Gastroesophageal sphincter (tissue), 4 donors: ENCODE measurements at places on chromosomes 12 and 14. TPM values are rescaled to one million over a fixed set of nuclear protein-coding genes. Genes with fewer than 3 reads are reported as not detected.

DNA sequence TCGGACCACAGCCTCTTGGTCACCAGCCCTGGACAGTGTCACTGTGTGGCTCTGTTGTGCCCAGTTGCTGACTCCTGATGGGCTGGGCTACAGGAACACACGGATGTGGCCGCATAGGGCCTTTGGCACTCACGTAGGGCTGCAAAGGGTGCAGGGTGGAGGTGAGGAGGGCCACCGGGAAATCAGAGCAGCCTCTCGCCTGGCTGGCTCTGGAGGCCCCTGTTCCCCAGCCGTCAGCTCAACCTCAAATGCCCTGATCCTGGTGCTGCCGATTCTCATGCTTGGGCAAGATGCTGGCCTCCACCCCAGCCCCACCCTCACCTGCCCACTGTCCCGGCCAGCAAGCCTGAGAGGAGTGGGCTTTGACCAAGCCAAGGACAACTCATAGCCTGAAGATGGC, 59.0 kb downstream of the SLC6A12 start:
- no peak for ATAC-seq

GRCh38 chr14:41925409-41925808, 318.7 kb downstream of the LRFN5 start:
- no peak for ATAC-seq

- no peak for ATAC-seq
These were observed 3.4 kb downstream of the RBM19 start for GRCh38 chr12:113962733-113963132.

DNA sequence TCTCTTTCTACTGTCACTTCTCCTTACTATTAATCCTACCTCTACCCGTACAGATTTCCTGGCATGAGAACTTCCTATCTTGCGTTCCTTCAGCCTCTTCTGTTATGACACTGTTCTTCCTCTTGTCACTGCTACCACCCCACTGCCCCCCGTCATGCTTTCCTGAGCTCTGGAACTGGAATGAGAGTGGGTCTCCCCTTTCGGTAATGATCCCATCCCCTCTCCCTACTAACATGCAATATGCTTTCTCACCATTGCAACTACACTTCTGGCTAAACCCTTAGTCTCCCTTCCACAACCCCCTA, 4.9 kb upstream of the AP1G2 start:
- ATAC-seq = no peak

DNA sequence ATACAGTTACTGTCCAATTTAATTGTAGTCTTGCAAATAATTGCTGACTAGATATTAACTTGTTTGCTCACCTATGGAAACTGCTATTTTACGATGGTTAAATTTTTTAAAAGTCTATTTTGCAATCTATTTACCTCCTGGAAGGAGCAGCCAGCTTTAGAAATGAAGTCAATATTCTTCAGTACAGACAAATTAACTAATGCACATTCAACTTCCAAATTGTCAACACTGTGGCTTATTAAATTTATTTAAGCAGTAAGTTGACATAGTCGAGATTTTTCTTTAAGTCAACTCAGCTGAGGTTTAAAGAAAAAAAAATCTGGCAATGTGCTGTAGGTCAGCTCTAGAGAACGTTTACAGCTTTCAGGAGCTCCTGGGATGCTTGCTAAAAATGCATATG, 221.2 kb downstream of the SSPN start:
- ATAC-seq = no peak

GRCh38 chr12:105946493-105946901, 192.3 kb downstream of the NUAK1 start:
- ATAC-seq = no peak

DNA sequence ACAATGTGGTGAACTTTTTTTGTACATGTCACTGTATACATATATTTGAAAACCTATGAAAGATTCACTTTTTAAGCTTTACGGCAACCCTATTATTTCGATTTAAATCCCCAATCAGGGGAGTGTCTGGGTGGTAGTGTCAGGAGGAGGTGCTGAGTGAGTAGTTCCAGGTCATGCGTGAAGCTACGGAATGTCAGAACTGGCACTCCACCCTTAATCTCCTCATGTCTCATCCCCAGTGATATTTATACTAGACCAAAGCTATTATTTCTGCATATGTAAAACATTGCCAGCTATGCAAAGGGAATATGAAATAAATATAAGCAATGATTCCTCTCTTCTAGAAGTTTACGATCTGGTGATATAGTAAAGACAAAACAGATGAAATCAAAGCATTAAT, 12.3 kb downstream of the NR1H4 start:
- no peak for ATAC-seq

DNA sequence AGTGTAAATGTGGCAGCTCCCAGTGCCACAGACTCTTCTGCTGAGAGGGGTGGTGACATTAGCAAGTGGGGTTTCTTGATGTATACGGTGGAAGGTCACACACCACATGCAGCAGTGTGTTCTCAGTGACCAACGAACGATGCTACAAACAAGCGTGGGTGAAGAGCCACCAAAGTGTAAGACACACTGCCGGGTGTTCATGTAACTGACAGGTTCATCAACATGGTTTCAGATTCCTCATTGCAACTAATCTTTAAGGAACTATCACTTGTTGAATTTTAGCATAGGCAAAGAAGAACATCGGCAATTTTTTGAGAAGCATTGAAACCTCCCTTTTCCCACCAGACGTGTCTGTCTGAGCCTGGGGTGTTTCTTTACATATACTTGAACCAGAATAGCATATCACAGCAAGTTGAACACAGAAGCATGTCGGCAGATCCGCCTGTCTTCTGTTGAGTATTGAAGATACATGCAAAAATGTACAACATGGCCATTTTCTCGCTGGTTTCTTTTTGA, 58.8 kb downstream of the PPP2R5C start:
- ATAC-seq = no peak

- no peak for ATAC-seq
These were observed 135.9 kb upstream of the MDM1 start for GRCh38 chr12:68468036-68468435.

GRCh38 chr12:53676656-53677015, 753 bp upstream of the ATP5MC2 start:
- peak; percentile 21 for ATAC-seq

DNA sequence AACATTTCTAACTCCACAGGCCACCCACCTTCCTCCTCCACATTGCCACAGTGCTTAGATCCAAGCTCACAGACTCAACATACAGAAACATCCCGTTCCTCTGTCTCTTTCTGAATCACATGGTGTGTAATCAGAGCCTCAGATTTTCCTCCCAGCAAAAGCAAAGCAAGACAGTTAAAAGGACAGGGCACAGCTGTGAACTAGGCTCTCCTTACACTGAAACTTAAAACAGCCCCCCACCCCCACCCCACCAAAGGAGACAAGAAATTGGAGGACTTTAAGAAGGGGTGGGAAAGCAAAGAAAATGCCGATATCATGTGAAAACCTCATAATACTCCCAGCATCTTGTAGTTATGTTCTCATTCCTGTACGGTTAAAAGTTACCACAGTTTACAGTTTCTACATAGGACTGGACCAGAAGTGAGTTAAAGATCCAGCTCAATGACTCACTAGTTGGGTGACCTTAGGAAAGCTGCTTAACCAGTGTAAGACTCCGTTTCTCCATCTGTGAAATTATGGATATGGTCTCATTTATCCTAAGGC, 4.8 kb downstream of the YBX3 start:
- ATAC-seq = no peak

DNA sequence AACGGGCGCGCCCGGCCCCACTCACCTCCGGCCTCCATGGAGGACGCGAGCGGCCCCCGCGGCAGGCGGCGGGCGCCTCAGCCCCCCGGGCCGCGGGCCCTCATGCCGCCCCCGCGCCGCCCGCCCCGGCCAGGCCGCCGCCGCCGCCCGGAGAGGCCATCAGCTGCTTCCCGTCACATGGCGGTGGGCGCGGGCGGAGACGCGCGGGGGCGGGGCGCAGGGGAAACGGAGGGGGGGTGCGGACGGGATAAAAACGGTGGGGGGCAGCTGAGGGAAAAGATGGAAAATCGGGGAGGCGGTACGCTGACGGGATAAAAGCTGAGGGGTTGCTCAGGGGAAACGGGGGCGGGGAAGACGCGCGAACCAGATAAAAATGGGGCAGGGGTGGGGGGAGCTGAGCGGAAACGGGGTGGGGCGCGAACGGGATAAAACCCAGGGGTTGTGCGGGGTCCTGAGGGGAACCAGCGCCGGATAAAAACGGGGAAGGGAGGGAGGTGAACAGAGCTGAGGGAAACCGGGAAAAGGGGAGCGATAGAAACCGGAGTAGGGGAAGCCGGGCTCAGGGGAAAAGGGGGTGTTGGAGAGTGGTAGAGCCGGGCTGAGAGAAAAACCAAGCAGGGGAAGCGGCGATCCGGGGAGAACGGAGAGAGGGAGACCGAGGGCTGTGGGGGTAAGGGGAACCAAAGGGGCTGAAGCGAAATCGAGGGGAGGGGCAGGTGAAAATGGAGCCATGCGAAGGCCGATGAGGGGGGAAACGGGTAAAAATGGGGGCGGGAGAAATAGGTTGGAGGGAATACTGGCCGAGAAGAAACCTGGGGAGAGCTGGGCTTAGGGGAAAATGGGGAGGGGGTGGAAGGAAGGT, at the start of gene WSB2:
Gene WSB2 (minus strand): TSS at position 169 of the 862 bp plus-strand sequence. CDS start 131 bp downstream, at position 38.
- peak; percentile 67 for ATAC-seq

- no peak for ATAC-seq
These were observed 63.6 kb upstream of the ELK3 start for GRCh38 chr12:96130396-96131059.

DNA sequence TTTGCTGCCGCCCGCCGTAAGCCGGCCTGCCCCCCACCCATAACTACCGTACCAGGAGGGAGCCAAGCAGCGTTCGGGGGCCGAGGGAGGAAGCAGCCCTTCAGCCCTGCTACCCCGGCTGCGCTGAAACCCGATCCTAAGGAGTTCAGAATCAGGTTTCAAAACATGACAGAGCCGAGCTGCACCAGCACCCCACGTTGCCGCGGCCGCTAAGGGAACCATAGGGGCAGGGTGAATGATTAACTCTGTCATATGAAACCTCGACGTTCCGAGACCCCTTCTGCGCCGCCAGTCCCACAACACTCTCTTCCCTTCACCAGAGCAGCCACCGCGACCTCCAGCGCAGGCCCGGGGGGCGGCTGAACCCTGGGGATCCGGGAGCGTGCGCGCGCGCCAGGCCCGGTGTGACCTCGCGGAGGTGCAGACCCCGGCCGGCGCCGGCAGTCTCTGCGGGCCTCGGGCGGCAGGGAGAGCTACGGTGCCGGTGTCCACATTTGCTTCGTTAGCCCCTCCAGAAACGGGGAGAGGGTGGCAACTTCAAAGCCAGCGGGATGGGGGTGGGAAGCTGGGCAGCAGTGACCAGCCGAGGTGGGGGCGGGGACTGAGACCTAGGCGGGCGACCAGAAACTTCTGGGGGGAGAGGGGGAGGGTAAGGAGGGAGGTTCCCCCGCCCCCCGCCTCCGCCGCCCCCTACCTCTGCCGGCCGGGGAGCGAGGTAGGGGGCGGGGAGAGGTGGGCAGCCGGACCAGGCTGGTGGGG, 1.6 kb downstream of the SIX4 start:
- ATAC-seq = no peak

DNA sequence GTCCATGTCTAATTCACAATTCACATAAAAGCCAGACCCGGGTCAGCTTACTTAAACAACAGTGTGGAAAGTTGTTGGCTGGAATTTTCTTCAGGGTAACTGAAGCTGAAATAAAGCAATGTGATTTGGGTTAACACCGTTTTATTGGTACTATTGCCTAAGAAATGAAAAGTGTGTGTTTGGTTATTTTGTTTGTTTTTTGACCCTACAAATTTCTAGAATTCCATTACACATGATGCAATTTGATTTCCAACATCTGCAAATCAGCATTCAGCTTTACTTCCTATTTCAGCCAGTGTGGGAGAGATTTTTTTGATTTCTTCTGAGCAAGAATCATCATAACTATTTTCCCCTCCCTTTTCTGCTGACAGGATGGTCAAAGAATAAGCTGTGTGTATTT, 45.7 kb upstream of the CLMN start:
- peak; percentile 31 for ATAC-seq

DNA sequence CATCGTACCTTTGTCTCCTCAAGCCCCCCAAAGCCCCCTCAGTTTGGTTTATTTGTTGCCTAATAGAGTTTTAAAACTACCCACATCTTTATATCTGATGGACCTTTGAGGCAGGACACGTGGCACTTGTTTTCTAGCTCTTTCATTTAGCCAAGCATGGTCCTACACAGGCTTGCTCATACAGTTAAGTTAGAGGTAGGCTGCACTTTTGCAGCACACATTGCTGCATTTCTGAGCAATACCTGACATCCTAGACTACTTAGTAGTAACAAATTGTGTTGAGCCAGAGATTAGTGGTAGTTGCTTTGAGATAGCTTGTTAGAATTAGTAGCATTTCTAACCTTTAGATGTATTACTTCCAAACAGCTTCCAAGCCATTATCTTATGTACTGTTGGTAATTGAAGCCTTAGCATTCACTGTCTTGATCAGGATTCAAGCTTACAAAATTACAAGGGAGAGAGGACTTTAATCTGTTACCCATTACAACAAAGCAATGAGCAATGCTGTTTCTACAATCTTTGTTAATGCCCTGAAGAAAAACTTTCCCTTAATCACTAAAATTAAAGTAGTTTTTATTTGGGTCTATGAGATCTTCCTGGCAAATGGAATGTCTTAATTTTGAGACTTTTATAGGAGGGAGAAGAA, 96.6 kb downstream of the WNK1 start:
- no peak for ATAC-seq

GRCh38 chr14:48304729-48305128, 629.3 kb upstream of the MDGA2 start:
- ATAC-seq = no peak

Gene CLEC4A
- not detected for total RNA-seq

Gene NXPH4
- total RNA-seq = not detected

Gene AQP6
- total RNA-seq = not detected

Gene TAMALIN
- total RNA-seq = 18.0 TPM

Gene ZNF891
- total RNA-seq = 2.8 TPM

Gene CLEC12A
- total RNA-seq = 1.1 TPM

Gene CFL2
- 229 TPM for total RNA-seq
